ENCODE measurements at places on chromosomes 16 and 17.

- no peak for DNase-seq
These were observed 23.6 kb upstream of the HOXB9 start for GRCh38 chr17:48649741-48650140.

DNA sequence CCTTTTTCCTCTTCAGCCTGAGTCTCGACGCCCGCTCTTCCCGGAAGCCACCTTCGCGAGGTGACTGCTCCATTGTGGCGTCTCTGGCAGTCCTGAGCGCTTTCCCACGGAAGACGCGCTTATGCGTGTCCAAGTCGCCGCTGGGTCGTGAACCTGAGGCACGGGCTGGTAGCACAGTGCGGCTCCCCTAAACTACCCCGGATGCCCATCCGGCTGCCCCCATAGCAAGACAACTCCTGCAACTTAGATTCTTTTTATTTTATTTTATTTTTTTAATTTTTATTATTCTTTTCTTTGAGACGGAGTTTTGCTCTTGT, 2.1 kb upstream of the ESRP2 start:
- DNase-seq: no peak

DNA sequence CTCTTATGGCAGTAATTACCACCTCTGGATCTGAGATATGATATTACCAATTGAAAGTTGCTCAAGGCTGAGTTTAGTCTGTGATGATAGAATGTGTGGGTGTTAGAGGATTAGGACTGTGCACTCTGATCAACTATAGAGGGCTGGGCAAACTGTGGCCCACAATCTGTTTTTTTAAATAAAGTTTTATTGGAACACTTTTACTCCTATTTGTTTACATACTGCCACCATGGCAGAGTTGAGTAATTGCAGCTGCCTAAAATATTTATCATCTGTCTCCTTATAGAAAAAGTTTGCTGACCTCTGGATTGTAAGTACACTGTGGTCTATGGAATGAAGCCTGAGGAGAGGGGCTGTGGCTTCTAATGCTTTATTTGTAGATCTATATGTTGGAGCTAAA, 71.5 kb upstream of the N4BP1 start:
- no peak for DNase-seq

DNA sequence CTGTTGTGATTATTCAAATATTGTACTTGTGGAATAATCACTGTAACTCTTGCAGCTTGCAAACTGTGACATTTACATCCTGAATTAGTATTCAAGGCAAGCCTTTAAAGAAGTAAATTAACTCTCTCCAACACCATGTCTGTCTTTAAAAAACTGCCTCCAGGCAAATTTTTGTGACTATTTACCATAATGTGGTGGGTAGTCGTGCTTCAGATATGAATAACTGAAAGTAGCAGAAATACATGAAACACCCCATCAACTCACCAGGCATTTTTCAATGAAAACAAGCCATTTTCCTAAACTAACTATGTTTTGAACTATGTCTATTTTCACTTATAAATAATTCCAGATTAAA, 217.4 kb upstream of the PSMD7 start:
- no peak for DNase-seq

DNA sequence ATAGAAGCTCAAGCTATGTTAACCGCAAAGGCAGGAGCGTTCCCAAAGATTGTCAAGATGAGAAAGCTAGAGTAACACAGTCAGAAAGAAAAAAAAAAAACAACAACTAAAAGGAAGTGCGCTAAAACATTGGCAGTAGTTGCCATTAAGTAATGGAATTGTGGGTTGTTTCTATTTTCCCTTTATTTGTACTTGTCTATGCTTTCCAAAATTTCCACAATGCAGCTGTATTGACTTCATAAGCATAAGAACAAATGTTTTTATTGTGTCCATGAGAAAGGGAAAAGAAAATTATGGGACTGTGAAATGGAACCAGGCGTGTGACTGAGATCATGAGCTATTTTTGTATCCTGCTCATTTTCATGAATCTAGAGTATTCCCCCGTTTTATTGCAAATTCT, 153.4 kb downstream of the TMEM114 start:
- DNase-seq: no peak

GRCh38 chr17:68794636-68795434, 160.4 kb downstream of the ABCA8 start:
- DNase-seq: peak; percentile 23
